Non-pigmented ciliary epithelial cell (primary cell): ENCODE measurements at places on chromosomes 3 and 15.

GRCh38 chr3:57557085-57557537 is 1.0 kb downstream of the PDE12 start:
- no peak for DNase-seq

DNA sequence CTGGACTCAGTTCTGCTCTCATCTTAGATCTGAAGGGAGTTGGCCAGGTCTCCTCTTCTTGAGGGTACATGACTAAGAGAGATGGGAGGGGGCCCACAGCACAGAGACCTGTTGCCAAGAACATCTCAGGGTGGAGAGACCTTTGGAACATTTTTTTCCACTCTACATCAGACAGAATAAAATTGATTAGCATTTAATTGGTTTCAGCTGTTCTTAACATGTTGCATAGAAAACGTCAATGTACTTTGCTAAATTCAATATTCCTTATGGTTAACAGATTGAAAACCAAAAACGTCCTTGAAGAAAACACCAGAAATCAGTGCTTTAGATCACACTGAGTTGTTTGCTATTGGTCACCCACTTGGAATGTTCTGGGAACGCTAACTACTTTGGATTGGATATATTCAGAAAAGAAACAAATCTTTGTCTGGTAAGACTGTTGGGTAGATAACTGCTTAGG is 36.4 kb upstream of the FSTL1 start:
- no peak for DNase-seq

DNA sequence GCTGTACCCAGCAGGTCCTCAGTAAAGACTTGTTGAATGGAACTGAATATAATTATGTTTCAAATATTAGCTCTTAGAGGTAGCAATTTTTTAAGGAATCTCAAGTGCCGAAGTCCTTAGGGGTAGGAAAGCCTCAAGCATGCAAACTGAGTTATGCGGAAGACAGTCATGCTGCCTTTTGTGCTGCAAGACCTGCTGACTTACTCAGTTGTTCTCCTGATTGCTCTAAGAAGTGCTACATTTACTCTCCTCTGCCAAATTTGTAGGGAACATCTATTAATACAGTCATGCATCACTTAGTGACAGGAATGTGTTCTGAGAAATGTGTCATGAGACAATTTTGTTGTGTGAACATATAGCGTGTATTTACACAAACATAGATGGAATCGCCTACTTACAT is 325.6 kb upstream of the AZI2 start:
- DNase-seq = no peak

DNA sequence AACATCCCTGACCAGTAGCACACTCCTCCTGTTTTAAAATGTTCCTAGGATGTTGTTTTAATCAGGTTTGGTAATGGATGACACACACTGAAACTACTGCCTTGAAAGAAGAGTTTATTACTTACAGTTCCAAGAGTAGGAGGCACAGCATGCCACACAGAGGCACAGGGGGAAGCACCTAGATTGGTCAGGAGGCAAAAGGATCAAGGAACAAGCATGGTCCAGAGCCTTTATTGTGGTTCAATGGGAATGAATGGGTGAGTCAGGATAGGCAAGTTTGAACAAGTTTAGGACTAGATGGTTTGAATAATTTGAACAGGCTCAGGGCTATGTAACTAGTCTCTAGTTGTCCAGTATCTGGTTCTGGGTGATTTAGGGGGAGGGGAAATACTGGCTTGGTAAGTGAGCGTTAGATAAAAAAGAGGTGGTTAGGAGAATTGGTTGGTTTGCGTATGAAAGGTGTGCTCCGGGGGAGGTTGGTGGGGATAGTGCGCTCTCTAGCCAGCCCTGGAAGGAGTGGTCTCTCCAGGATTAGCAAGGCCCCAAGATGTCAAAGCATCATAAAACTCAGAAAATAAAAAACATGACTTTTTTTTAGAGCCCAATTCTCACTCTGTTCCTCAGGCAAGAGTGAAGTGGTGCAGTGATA is 35.1 kb downstream of the TMOD3 start:
- no peak for DNase-seq

DNA sequence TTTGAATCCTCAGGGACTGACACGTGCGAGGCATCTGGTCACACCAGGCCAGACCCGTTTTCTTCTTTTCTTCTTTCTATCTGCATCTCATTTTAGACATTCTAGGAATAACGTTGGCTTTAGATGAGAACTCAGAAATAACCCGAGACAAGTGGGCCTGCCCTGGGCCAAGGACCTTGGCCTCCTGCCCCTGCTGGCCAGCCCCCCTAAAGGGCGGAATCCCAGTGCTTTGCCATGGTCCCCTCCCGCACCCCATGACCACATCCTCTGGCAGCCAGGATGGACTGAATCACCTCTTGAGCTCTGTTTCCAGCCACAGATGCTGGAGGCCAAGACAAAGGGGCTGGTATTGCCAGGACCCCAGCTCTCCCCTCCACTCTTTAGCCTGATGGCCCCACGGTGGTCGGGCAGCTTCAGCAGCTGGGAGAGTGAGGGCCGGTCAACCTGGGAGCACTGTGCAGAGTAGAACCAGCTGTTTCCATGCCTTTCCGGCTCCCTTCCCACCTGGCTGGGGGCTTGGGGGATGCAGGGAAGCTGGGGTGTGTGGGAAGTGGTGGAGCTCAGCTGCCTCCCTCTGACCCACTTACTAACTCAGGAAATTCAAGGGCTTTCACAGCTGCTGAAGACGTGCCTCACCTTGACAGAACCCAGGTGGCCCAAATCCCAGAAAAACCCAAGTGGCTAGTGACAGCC is 190.9 kb downstream of the FAM43A start:
- DNase-seq = no peak
